Dermis blood vessel endothelial cell (primary cell): ENCODE measurements at places on chromosomes 2 and 18. TPM values are rescaled to one million over a fixed set of nuclear protein-coding genes. Genes with fewer than 3 reads are reported as not detected.

The DNAH6 gene
- under 0.01 TPM in 2 replicates for total RNA-seq

The GPR75 gene
- 1.6 and 1.9 TPM in 2 replicates for total RNA-seq

The CCNYL1 gene
- total RNA-seq: 30.3 and 53.9 TPM in 2 replicates

The SNED1 gene
- 23.4 and 25.2 TPM in 2 replicates for total RNA-seq

The MEIS1 gene
- 1.3 and 3.4 TPM in 2 replicates for total RNA-seq

The CRYGD gene
- not detected in 2 replicates for total RNA-seq

The UGT1A9 gene
- under 0.01 and 0.05 TPM in 2 replicates for total RNA-seq

The GIGYF2 gene
- 54.4 and 57.2 TPM in 2 replicates for total RNA-seq

The ZNF892 gene
- total RNA-seq: 7.7 and 8.7 TPM in 2 replicates

The REG1A gene
- not detected in 2 replicates for total RNA-seq

The KCNG2 gene
- total RNA-seq: 0.51 and 0.93 TPM in 2 replicates
